H7 (cell line): ENCODE measurements at places on chromosomes 16 and 17. TPM values are rescaled to one million over a fixed set of nuclear protein-coding genes. Genes with fewer than 3 reads are reported as not detected.

Gene IQCK
- total RNA-seq: 4.4 and 6.4 TPM in 2 replicates

Gene TERB1
- 0.11 TPM in 1 of 2 replicates, not detected in the other for total RNA-seq

Gene RNF43
- 0.62 and 1.3 TPM in 2 replicates for total RNA-seq

Gene ST6GALNAC1
- not detected in 2 replicates for total RNA-seq

Gene ENPP7
- not detected in 2 replicates for total RNA-seq

Gene RNPS1
- 282 and 306 TPM in 2 replicates for total RNA-seq

Gene PMFBP1
- 0.04 and 0.52 TPM in 2 replicates for total RNA-seq

Gene TP53TG3
- not detected in 2 replicates for total RNA-seq

Gene LUC7L3
- 45.4 and 76.9 TPM in 2 replicates for total RNA-seq

Gene NPB
- total RNA-seq: 0.85 and 0.94 TPM in 2 replicates

Gene MYCBPAP
- 0.62 and 3.2 TPM in 2 replicates for total RNA-seq

Gene CDH1
- total RNA-seq: 19.0 and 38.6 TPM in 2 replicates

Gene SLC47A1
- 11.6 and 13.0 TPM in 2 replicates for total RNA-seq

Gene OR1D2
- total RNA-seq: not detected in 2 replicates
